ENCODE measurements at places on chromosomes 3 and 15.

- ATAC-seq = peak; percentile 58
These were observed 37.6 kb upstream of the EPHB3 start for GRCh38 chr3:184523825-184524615.

GRCh38 chr3:133891662-133892378 lies 3.9 kb downstream of the RAB6B start:
- no peak for ATAC-seq

GRCh38 chr3:190617185-190617584 lies 103.3 kb downstream of the IL1RAP start:
- peak; percentile 19 for ATAC-seq

DNA sequence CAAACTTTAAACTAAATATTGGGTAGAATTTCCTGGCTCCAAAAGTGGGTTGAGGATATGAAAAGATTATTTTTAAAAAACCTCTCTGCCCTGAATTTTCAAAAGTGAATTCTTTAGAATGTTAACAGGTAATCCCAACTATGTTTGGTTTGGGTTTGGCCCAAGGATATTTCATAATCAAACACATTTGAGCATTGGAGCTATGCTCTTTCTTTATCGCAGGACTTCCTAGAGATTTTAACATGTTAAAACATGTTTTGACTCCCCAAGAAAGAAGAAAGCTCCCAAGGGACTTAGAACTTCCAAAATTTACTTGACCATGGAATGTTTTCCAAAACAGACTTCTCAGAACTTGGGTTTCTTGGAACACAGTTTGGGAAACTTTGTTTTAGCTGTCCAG lies 75.6 kb upstream of the SYNPR start:
- ATAC-seq = no peak

DNA sequence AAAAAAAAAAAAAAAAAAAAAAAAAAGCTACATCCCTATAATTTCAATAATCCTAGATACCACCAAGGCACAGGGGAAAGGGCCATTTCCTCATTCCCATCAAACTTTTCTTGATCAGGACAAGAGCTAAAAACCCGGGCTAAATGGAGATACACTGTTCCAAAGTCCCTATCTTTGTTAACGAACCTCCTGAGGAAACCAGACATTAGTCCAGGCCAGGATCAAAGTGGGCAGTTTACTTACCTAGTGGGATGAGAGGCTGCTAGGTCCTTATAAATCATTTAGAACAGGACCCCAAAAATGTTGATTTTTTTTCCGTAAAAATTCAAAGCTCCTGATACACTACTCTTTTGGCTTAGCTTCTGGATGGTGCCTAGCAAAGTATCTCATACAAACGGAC lies 35.6 kb downstream of the UBR1 start:
- ATAC-seq = no peak

DNA sequence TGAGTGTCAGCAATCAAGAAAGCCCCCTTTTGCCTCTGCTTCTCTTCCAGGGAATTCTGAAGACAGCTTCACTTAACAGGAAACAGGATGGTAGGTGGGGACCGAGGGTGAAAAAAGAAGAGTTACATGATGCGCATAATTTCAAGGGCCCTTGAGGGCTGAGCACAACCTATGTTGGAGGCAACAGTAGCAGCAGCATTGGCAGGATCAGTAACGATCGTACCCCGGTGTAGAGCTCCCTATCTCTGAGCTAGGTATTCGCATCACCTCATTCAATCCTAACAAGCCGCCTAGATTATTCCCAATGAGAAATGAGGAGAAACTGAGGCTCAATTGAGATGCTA lies 432 bp upstream of the RAD54L2 start:
- ATAC-seq = no peak

DNA sequence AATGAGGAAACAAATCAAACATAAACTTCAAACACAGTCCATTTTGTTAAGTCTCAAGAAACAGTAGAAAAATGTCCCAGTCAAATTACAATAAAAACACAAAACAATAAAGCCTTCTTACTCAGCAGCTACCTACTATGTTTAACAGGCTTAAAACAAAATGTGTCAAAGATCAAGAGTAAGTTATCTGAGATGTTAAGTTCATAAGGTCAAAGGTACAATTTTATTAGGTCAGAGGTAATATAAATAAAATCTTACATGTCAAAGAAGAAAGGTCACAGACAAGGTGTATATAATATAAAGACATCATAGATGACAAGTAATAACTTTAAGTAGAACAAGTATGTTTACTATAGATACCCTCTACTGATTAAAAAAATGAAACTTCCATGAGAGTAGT lies 208.3 kb downstream of the SCAPER start:
- no peak for ATAC-seq

DNA sequence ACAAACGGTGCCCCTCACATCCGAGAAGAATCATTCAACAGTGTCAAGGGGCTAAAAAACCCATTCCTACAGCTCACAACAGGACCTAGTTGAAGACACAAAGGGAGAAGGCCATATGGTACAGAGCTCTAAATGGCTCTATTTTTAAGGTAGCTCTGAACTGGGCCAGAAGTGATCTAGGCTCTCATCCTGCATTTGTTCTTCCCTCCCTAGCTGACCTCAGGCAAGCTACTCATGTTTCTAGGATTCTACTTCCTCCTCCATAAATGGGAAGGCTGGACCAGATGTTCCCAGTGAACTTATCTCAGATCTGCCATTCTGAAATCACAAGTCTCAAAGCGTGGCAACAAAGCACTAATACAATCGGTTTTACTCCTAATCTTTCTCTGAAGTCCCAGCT lies 62.3 kb downstream of the CPNE4 start:
- ATAC-seq = no peak
